ENCODE measurements at places on chromosomes 12 and 14.

GRCh38 chr12:2586156-2587038, 208.4 kb upstream of the FKBP4 start:
- no peak for DNase-seq

- no peak for DNase-seq
Measured at GRCh38 chr12:132170637-132171292, 26.5 kb downstream of the NOC4L start.

GRCh38 chr12:77855548-77855947, 24.9 kb downstream of the NAV3 start:
- no peak for DNase-seq

- DNase-seq: no peak
Measured at GRCh38 chr12:105221583-105222283, 14.2 kb downstream of the APPL2 start.

DNA sequence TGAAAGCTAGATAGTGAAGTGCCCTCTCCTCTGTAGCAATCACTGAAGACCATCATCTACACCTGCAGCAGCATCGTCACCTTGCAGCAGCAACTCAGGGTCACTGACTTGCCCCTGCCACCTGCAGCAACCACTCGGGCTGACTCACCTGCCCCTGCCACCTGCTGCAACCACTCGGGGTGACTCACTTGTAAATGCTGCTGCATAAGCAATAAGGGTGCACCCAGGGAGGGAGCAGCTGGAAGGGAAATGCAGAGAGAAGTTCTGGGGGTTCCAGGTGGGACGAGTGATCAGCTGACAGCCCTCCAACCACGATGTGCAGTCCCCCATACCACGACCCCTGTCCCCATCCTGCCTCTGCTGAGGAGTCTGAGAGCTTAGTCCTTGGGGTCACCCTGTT, 357.1 kb upstream of the SFSWAP start:
- DNase-seq: no peak

Measured in muscle of back (tissue), 13 donors.